ENCODE measurements at places on chromosomes 3 and 15.

DNA sequence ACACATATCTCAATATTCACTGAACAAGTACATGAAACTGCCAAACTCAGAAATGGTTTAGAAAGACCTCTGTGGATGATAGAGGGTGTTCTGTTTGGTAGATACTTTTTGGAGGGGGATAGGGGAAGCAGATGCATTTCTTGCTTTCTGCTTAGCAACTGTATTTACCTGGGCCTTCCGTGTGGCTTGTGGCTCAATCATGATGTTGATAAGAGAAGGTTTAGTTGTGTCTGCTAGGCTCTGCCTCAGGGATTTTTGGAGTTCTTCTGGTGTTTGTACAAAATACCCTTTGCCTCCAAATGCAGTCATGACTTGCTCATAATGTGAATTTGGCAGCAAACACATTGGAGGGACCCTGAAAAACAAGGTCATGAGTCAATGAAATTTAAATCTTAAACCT, 38.2 kb downstream of the HACL1 start:
- no peak for DNase-seq

DNA sequence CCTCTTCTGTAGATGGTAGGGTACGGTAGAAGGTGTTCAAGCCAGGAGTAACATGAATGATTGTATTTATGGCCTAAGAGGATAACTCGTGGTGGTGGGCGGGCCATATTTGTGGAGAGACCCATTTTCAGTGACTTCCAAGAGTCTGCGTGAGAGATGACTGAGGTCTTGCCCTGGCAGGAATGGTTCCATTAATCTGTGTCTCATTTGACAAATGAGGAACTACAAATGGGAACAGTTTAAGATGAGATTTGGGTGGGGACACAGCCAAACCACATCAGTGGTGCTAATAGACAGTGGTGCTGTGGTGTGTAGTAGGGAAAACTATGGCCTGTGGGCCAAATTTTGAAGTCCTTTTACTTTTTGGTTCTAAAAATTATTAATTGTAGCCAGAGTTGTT, 47.1 kb downstream of the FLNB start:
- no peak for DNase-seq

DNA sequence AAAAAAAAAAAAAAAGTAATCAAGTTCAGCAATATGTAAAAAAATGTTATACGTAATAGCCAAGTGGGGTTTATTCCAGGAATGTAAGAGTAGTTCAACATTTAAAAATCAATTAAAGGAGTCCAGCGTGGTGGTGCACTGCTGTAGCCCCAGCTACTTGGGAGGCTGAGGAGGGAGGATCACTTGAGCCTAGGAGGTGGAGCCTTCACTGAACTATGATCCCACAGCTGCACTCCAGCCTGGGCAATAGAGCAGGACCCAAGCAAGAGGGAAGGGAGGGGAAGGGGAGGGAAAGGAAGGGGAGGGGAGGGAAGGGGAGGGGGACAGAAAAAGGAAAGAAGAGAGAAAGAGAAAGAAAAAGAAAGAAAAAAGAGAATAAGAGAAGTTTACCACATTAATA, 10.7 kb upstream of the TOPBP1 start:
- DNase-seq: no peak

DNA sequence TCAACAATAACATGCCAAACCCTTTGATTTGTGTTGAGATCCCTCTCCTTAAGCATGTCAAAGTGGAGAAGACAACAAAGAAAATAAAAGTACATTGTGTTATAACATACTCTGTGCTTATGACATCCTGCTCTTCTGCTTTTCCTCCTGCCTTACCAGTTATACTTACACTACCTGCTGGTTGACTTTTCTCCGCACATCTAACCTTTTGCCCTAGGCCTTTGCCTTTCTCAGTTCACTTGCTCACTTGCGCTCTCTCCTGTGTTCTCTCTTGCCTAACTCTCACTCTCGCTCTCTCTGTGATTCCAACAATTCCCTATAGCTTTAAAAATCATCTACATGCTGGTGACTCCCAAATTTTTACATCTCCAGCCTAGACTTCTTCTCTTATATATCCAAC, 5.7 kb downstream of the DNAH12 start:
- DNase-seq: no peak

DNA sequence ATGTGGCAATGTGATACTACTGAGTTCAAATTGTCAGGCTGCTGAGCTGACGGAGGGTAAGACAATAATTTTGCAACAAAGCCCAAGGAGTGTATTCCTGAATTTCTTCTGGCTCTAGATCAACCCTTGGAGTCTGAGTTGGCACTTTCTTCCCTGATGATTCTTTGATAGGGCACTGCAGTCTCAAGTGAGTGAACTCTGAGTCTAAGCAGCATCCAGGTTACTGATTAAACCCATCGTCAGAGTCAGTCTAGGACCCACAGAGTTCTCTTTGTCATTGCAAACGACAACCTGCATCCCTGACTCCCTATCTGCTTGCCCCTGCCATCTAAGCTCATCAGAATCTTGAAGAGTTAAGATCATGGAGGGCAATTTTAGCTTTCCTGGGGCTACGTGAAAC, 58.6 kb downstream of the MME start:
- no peak for DNase-seq

GRCh38 chr3:129973853-129974563, 512 bp upstream of the TRH start:
- no peak for DNase-seq

GRCh38 chr3:53585627-53586026, 91.2 kb downstream of the CACNA1D start:
- DNase-seq: no peak

DNA sequence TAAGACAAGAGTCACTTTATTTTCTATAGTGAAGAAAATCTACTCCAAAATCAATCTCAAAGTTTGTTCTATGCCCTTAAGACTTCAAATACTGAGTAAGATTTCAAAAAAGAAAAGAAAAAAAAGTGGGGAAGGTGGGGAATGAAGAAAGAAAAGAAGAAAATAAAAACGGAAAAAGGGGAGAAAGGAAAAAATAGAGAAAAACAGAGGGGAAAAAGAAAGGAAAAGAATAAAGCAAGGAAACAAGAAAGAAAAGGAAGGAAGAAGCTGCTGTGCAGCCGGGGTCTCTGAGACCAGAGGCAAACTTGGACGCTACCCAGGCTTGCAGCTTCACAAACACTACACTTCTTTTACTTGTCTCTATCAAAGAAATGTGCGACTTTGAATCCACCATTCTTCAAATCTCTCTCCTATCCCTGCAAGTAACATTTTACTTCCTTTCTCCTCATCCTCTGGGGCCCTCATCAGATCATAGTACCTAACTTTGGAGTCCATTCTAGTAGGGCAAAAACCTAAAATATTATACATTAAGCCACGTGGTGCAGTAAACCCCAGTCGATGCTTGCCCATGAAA, 279.8 kb downstream of the FOXP1 start:
- DNase-seq: no peak

DNA sequence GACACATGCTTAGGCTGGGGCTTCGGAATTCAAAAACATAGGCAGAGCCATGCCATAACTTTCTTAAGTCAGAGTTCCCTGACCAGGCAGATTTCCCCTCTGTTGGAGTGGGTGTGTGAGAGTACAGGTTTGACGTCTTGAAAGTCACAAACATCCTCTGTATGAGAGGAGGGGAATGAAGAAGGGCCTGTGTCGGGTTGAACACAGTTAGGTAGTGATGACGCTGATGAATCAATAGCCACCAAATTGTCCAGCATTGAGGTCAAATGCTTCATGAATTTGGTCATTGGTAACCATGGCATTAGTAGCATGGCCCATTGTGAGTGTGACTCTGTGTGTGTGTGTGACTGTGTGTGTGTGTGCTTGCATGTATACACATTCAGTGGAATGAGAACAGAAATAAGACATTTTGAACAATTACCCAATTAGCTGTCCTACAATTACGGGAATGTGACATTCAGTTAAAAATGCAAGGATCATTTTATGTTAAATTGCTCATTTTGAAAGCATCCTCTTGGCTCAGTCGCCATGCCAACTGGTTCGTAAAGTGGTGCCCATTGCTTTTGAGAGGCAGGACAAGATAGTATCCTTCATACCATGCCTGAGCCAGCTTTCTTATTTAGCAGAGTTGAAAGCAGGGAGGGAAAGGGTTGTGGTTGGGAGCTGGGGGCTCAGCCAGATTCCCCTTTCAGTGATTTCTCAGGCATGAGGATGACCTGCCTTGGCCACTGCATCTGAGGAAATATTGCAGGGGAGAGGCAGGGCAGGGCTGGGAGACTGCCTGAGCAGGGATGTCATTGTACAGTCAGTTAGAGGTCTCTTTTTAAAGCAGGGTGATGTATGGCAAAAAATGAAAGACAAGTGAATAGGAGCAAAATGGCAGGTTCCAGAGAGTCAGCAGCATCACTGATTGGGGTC, 35.4 kb downstream of the RBP2 start:
- DNase-seq: no peak

- DNase-seq: no peak
Observed at GRCh38 chr3:101942356-101942755, 93.0 kb downstream of the NFKBIZ start.

DNA sequence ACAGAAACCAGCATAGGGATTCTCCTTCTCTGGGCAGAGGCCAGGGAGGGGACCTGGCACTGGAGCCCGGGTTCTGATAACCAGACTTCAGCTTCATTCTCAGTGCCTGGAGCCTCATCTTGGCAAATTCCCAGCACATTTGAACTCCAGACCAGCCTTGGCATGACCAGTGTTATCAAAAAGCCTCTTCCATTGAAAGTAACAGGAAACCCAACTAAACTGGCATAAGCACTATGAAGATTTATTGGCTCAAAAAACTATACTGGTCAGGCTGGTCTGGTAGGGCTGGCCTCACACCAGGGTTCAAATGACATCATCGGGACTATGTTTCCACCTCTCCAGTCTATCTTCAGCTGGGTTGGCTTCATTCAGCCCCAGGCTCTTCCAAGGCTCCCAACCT, 48.1 kb upstream of the THUMPD3 start:
- DNase-seq: no peak

DNA sequence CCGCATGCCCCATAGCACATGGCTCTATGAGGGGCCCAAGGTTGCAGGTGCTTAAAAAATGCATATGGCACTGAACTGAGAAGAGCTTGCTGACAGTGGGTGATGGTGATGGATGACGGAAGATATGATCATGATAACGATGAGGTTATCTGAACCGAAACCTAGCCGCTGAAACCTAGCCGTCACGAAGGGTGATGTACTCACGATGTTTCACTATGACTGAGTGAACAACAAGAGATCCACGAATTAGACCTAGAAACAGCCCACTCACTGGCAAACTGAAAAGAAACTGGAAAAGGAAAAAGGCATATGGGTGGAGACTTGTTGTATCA, 57.6 kb upstream of the BCL6 start:
- peak; percentile 84 for DNase-seq

- no peak for DNase-seq
Observed at GRCh38 chr3:13495351-13495813, 15.3 kb downstream of the HDAC11 start.

GRCh38 chr3:169179722-169180121, 483.8 kb downstream of the MECOM start:
- no peak for DNase-seq

- DNase-seq: no peak
Observed at GRCh38 chr15:75348034-75348561, 1.3 kb downstream of the NEIL1 start.

DNA sequence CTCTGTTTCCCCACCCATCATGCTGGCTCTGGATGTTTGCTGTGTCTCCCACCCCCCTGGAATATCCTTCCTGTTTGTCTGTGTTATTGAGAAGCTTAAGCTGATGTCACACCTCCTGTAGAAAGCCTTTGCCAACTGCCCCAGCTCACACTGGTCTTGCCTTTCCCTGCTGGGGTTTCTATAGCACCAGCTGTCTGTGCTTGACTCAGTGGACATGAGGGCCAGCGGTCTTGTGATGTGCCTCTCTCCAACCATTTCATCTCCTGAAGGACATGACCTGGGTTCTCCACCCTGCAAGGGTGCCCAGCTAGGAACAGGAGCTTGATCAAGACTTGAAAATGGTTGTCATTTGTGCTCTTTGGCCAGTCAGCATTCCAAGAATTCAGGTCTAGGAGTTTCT, 14.7 kb downstream of the TMEM40 start:
- DNase-seq: no peak

GRCh38 chr3:88030210-88030609, 28.6 kb downstream of the CGGBP1 start:
- DNase-seq: no peak

- DNase-seq: no peak
Observed at GRCh38 chr3:175861916-175862315, 1002.8 kb downstream of the NAALADL2 start.

DNA sequence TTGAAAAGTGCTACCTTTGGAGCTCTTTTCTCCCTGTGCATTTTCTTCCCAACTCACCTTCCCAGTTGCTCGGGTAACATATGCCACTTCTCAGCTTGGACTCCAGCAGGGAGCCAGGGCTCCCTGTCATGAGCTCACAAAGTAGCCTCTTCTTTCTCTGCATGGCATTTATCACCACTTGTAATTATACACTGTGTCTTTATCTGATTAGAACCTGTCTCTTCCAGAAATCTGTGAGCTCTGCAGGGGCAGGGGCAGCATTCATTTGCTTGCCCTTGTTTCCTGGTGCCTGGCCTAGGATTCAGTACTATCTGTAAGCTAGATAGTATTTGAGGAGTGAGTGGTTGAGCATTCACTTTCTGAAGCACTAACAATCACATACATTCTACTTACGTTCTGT, 100.9 kb downstream of the CLSTN2 start:
- no peak for DNase-seq

DNA sequence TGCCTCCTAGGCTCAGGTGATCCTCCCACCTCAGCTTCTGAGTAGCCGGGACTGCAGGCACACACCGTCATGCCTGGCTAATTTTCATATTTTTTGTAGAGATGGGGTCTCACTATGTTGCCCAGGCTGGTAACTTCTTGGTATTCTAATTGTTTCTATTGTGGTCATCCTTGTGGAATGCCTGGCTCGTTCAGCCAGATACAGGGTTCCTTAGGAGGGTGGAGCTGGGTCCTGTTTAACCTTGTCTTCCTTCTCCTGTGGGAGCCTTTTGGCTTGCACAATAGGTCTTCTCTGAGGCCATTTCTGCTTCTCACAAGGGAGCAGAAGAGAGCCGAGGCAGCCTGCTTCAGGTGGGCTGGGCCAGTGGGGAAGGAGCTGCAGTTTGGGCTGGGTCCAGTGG, 15.7 kb downstream of the PLEKHO2 start:
- no peak for DNase-seq

DNA sequence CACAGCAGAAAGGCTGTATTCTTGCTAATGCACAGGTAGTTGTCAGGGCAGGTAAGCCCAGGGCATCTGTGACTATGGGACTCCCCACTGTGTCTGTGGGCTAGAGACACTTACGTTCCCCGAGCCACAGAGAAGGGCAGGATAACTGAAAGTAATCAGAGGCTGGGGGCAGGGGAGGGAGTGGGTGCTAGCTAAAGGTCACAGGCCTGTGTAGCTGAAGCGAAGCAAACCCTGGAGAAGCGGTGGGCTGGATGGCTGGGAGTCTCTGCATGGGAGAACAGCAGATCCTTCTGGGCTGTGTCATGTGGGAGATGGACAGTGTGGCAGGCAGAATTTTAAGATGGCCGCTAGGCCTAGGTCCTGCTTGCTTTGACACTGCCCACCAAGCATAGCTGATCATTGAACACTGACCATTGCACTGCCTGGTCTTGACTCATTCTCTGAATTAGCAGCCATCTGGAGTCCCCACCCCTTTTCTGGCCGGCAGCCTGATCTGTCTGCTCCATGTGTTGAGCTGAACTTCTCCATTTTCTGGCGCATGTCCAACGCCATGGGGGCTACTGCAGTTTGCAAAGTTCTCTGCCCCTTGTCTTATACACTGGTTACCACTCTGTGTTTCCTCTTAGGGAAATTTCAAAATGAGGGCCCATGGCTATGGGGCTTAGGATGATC, 110.0 kb downstream of the DGKG start:
- no peak for DNase-seq
